ENCODE measurements at places on chromosomes 3 and 15.

GRCh38 chr3:9715764-9716437, 12.3 kb downstream of the CPNE9 start:
- no peak for DNase-seq

GRCh38 chr3:14849638-14850230, 31.0 kb downstream of the FGD5 start:
- DNase-seq, result no peak

DNA sequence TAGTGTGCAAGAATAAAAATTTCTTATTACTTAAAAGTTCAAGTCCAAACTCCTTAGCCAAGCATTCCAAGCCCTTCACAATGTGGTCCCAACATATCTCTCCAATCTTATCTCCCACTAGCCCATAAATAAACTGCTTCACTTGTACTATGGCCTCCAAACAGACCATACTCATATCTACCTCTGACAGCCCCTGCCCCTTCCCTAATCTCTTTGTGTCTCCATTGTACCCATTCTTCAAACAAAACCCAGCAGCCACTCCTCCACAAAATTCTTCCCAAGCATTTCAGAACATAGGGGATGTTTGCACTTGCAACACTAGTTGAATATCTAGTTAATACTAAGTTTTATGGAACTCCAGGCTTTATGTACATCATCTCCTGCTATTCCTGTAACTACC, 30.5 kb downstream of the LCMT2 start:
- no peak for DNase-seq

- DNase-seq, result no peak
These were observed 1054.6 kb downstream of the NTRK3 start for GRCh38 chr15:87201986-87202385.

DNA sequence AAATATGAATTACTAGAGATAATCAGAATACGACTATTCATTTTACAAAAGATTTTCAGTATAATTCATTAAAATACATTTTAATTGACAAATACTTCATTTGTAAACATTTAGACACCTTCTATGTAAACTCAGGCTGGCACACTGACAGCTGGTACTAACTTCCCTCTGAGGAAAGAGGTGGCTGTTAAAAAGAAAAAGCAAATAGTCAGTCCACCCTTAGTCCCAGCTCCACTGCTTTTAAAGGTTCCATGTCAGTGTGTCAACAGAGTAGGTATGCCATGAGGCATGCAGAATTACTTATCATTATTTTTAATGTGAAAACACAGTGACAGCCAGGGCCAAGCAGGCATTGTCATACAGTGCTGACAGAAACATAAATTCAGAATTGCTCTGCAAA, 16.1 kb downstream of the TM6SF1 start:
- no peak for DNase-seq

DNA sequence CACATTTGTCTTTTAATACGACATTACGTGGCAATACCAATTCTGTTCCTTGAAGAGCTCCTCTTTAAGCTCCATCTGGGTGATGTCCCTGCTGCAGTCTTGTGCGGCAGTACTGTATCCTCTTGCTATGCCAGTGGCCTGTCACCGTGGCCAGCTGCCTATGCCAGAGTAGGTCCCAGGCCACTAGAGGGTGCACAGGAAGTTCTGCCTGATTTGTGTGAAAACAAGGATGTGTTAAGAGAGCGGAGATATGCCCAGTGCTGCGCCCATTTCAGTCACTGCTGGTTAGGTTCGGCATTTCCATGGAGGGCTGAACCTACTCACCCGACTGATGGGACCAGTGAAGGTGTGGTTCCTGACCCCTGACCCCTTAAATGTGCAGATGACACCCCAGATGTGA, 25.2 kb downstream of the NIPA1 start:
- DNase-seq, result no peak

Measured in activated CD8-positive, alpha-beta memory T cell treated with anti-CD3 and anti-CD28 coated beads for 48 hours (primary cell).